ENCODE measurements at places on chromosomes 5 and 9. TPM values are rescaled to one million over a fixed set of nuclear protein-coding genes. Genes with fewer than 3 reads are reported as not detected.

Gene PCDHGA11
- 0.39 TPM for total RNA-seq

Gene ANXA2R
- total RNA-seq = 0.37 TPM

Gene SLC2A6
- 10.7 TPM for total RNA-seq

Gene TMC1
- total RNA-seq = 0.57 TPM

Gene LVRN
- 1.9 TPM for total RNA-seq

Gene PPP3R2
- not detected for total RNA-seq

GRCh38 chr9:2559192-2560152 is 62.1 kb upstream of the VLDLR start:
- DNase-seq = no peak

DNA sequence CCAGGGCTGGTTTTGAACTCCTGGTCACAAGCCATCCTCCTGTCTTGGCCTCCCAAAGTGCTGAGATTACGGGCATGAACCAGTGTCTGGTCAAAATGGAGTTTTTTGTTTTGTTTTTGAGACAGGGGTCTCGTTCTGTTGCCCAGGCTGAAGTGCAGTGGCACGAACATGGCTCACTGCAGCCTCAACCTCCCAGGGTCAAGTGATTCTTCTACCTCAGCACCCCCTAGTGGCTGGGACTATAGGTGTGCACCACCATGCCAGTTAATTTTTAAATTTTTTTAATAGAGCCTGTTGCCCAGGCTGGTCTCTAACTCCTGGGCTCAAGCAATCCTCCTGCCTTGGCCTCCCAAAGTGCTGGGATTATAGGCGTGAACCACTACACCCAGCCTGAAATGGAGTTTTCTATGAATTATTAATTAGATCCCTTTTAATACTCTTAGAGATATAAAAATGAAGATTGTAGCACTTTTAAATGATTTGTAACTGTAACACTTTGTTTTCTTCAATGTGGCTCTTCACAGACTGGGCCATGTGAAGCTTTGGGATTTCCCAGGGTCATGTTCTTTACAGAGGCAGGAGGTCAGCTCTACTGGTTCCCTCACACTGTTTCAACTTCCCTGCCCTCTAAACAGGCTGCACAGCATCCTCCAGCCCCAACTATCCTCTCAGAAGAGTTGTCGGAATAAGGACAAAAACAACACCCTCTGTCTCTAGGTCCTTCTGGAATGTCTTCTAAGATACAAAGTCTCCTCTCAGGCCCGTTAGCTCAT is 32.7 kb upstream of the SPARC start:
- DNase-seq = no peak

DNA sequence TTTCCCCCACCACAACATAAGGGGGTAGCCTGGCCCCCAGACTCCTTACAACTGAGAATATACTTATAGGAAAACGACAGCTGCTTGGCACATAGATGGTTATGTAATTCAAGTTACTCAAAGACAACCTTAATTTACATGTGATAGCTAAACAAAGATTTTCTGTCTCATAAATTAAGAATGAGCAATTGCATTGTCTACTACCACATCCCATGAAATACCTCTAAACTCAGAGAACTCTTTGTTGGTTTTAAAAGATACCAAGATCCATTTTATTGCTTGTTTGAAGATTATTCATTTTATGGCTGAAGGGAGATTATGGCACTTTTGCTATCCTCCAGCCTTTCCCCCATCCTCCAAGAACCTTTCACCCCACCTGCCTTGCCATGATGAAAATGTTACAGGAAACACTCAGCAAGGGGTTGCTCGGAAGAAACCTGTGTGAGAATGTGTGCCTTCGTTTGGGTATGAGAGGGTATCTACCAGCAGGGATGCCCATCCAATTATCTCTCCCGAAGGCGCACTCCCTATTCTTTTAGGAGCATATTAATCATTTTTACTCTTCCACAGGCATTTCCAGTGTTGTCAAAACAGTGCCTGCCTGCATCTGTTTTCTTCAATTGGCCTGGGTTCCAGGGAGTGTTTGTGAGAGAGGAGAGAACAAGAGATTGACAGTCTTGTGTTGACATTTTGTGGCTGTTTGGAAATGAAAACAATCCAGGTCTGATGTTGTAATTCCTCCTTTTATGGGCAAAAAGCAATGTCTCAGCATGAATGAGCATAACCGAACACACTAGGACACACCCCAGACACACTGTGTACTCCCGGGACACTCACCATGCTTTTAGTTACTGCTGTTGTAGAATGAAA is 208.0 kb upstream of the ANKRD55 start:
- no peak for DNase-seq

DNA sequence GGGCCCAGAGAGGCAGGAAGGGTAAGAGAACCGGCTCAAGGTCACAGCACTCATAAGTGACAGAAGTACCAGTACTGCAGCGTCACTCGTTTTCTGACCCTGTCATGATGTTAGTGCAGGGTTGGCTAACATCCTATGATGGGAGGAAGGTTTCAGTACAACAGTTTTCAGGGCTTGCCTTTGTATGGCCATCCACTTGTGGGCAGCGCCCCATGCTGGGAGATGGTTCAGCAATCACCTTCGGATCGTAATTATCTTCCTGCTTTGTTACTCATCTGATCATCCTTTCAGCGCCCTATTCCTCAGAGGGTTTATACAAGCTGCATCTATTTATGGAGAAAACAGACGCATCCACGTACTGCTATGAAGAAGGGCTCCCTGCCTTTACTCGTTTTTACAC is 2.4 kb downstream of the MAP1B start:
- DNase-seq = no peak

DNA sequence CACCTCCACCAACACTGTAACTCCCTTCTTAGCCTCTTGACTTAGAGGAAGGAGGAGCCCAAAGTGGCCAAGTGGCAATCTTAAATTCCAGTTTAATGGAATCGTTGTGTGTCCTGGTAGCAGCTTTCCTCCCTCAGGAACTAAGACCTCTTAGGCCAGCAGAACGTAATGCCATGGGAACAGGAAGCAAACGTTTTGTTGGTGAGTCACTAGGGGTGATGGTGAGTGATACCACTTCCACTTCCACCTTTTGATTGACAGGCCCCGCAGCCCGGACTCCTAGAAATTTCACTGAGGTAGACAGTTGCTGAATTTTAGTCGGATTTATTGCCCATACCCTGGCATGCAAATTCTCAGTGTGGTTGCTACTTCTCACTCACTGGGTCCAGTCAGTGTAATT is 94.2 kb upstream of the FBN2 start:
- DNase-seq = no peak

Measured in HCT116 (cell line).